Left ventricle myocardium superior (tissue), 1 donor: ENCODE measurements at places on chromosomes 5 and 9. TPM values are rescaled to one million over a fixed set of nuclear protein-coding genes. Genes with fewer than 3 reads are reported as not detected.
A peak's percentile ranks its signal among the peaks of the same experiment; 100 is the strongest.

PKD2L2 gene
- 0.55 TPM for total RNA-seq

HAPLN1 gene
- total RNA-seq = 0.05 TPM

ARHGEF39 gene
- total RNA-seq = 0.45 TPM

MAP1B gene
- 67.1 TPM for total RNA-seq

TEX48 gene
- not detected for total RNA-seq

- DNase-seq = no peak
Observed at GRCh38 chr5:19189176-19189575, 798.8 kb downstream of the CDH18 start.

GRCh38 chr9:16960084-16960483 is 89.6 kb upstream of the BNC2 start:
- DNase-seq = no peak

DNA sequence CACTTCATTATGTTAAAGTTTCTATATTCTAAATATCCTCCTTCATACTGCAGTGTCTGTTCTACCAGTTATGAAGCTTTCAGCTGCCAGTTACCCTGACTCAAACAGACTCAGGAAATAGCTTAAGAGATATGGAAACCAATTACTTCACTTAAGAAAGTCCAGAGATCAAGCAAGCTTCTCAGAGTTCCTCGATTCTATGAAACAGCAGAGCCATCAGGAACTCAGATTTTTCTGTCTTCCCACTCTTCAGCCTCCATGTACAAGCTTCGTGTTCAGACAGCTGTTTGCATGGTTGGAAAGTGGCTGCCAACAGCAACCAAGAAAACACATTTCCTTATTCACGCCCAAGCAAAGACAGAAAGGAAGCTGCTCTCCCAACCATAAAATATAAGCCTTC is 216.1 kb downstream of the ACTL7B start:
- no peak for DNase-seq

- no peak for DNase-seq
Observed at GRCh38 chr5:77103457-77103856, 16.4 kb upstream of the ZBED3 start.

DNA sequence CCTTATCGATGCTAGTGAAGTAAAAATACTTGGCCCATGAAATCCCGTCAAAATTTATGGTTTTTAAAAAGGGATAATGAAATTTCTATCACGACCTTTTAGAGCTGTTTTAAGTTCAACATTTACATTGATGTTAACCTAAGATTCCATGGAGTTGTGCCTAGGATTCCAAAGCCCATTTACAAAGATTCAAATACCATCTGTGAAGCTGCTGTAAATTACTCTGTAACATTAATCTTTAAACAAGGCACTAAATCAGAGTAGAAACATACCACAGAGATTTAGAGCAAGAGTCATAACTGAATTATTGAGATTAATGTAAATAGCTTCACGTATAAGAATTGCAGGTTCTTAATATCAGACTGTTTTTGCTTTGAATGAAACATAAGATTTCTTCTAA is 17.7 kb downstream of the POU5F2 start:
- DNase-seq = no peak

- DNase-seq = peak; percentile 14
Observed at GRCh38 chr9:93681269-93682154, 105.1 kb downstream of the PHF2 start.

- no peak for DNase-seq
Observed at GRCh38 chr9:1653282-1653681, 361.9 kb upstream of the SMARCA2 start.

DNA sequence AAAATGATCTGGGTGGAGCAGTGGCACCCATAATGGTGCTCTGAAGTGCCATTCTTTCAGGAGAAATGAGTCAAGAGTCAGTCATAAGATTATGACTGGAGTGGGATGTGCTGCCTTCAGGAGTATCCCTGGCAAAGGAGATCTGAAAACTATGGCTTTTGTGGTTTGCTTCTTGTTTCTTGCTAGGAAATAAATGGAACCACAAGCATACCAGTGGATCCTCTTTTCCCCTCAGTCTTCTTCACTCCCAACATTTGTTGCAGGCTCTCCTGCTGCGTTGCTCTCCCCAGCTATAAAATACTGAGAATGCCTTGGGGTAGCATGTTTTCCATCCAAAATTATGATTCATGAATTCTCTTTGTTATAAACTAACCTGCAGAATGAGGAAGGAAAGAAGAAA is 199.1 kb downstream of the NNT start:
- DNase-seq = no peak

- DNase-seq = no peak
Observed at GRCh38 chr9:28600226-28600625, 1026.9 kb upstream of the C9orf72 start.

GRCh38 chr5:142512043-142513042 is 173.5 kb downstream of the FGF1 start:
- peak; percentile 35 for DNase-seq

GRCh38 chr9:2765250-2765880 is 48.1 kb downstream of the KCNV2 start:
- DNase-seq = no peak

- peak; percentile 39 for DNase-seq
Observed at GRCh38 chr9:99103901-99104458, 933 bp upstream of the TGFBR1 start.

- DNase-seq = no peak
Observed at GRCh38 chr5:98556712-98557111, 216.8 kb upstream of the RGMB start.

- DNase-seq = no peak
Observed at GRCh38 chr5:173578947-173579615, 37.4 kb downstream of the BOD1 start.

DNA sequence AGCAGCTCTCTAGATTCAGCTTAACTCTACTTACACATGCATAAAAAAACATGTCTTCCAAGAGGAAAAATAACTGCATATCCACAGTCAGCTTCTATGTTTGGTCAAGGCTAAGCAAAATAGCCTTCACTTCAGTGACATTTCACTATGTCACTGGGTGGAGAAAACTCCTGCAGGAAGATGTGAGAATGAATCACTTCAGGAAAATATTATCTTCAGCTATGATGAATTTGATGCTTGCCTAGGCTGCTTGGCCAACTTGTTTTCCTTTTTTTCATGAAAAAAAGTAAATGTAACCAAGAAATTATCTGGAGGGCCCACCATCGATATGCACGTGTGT is 143.0 kb upstream of the ZNF608 start:
- no peak for DNase-seq

DNA sequence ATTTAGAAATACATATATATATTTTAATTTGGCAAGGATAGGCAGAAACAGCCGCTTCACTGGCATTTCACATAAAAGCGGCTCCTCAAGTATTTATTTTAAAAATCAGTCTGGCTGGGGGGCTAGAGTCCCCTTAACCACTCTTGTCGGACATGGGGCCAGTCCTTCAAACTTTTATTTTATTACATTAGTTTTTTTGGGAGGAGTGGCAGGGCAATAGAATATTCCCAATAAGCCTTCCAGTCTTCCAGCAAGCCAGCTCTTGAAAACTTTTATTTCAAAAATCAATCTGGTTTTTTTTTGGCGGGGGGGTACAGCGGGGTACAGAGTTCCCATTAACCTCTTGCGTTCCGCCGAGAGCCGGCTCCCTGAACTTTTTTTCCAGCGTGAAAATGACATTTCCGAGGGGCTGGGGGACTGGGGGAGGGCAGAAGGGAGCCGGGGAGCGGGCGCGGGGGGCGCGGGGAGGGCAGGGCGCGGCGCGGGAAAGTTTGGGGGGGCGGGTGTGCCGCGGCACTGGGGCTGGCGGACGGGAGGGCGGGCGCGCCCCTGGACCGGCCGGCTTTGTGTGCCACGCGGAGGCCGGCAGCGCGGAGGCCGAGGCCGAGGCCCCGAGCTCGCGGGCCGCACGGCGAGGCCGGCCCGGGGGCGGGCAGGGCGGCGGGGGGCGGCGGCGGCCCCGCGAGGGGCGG is 504 bp upstream of the ZNF618 start:
- DNase-seq = peak; percentile 43
